ENCODE measurements at places on chromosomes 12 and 14. TPM values are rescaled to one million over a fixed set of nuclear protein-coding genes. Genes with fewer than 3 reads are reported as not detected.

DNA sequence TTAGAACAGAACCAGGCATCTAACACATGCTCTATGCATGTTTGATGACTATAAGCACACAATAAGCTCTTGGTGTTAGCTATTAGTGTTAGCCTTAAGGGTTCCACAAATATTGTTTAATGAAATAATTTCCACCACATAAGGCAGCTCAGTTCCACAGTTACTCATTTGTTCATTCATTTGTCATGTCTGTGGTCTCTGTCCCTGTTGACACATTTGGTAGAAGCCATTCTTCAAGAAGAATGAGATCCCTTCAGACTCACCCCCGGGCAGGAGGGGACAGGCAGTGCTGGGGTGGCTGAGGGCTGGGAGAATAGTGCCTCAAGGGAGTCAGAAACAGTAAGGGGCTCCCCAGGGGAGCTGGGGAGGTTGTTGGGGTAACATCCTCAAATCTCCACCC lies 3.7 kb upstream of the FAIM2 start:
- H3K36me3 ChIP-seq = no peaks in the 10 kb centered on the region
- no peak overlapping the region for H3K27ac ChIP-seq
- no peaks in the 10 kb centered on the region for H3K27me3 ChIP-seq
- H3K4me3 ChIP-seq = no peak overlapping the region
- H3K4me1 ChIP-seq = peaks cover 14% of the 10 kb centered on the region
- DNase-seq = no peak

- peak; percentile 9 for DNase-seq
- H3K36me3 ChIP-seq = no peaks in the 10 kb centered on the region
- peak overlapping the region; percentile 87 for H3K4me3 ChIP-seq
- no peaks in the 10 kb centered on the region for H3K27me3 ChIP-seq
Measured at GRCh38 chr14:65414961-65415589, 2.5 kb downstream of the FUT8 start.

- no peak overlapping the region for H3K4me3 ChIP-seq
- H3K27ac ChIP-seq = no peak overlapping the region
- peaks cover 7% of the 10 kb centered on the region for H3K4me1 ChIP-seq
- no peaks in the 10 kb centered on the region for H3K27me3 ChIP-seq
- no peaks in the 10 kb centered on the region for H3K36me3 ChIP-seq
- DNase-seq = peak; percentile 49
Measured at GRCh38 chr12:81167694-81168093, 89.8 kb downstream of the ACSS3 start.

GRCh38 chr12:78189656-78190055 lies 359.0 kb downstream of the NAV3 start:
- H3K27me3 ChIP-seq = no peaks in the 10 kb centered on the region
- peaks cover 19% of the 10 kb centered on the region for H3K36me3 ChIP-seq
- DNase-seq = no peak
- H3K27ac ChIP-seq = no peak overlapping the region
- peaks cover 19% of the 10 kb centered on the region for H3K4me1 ChIP-seq
- no peak overlapping the region for H3K4me3 ChIP-seq

DNA sequence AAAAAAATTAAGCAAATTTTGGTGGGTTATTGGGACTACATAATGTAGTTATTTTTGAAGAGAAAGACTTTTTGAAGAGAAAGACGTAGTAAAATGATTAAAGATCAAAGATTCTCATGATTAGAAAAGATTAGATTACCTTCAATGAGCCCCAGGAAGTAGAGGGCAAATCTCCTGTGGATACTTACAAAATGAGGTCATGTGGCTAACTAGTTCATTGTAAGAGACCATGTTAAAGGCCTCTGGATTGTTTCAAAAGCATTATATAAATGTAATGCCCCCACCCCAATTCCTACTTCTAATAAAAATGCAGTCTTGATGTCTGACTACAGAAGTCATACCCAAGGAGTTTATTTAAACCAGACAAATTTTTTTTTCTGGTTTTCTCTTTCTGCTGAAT lies 93.3 kb downstream of the ERGIC2 start:
- peaks cover 14% of the 10 kb centered on the region for H3K4me1 ChIP-seq
- H3K27ac ChIP-seq = no peak overlapping the region
- no peak for DNase-seq

TXNDC16 gene
- total RNA-seq = 1.7 TPM

KRT78 gene
- not detected for total RNA-seq
